ENCODE measurements at places on chromosomes 13 and 19.
A peak's percentile ranks its signal among the peaks of the same experiment; 100 is the strongest.

GRCh38 chr13:44470638-44471562, 97.3 kb downstream of the SERP2 start:
- DNase-seq: no peak

- DNase-seq: peak; percentile 5
Observed at GRCh38 chr13:32086366-32086765, 54.8 kb downstream of the FRY start.

- DNase-seq: no peak
Observed at GRCh38 chr13:23081901-23082300, 98.9 kb upstream of the SGCG start.

GRCh38 chr13:23794267-23795161, 94.7 kb downstream of the MIPEP start:
- peak; percentile 52 for DNase-seq

DNA sequence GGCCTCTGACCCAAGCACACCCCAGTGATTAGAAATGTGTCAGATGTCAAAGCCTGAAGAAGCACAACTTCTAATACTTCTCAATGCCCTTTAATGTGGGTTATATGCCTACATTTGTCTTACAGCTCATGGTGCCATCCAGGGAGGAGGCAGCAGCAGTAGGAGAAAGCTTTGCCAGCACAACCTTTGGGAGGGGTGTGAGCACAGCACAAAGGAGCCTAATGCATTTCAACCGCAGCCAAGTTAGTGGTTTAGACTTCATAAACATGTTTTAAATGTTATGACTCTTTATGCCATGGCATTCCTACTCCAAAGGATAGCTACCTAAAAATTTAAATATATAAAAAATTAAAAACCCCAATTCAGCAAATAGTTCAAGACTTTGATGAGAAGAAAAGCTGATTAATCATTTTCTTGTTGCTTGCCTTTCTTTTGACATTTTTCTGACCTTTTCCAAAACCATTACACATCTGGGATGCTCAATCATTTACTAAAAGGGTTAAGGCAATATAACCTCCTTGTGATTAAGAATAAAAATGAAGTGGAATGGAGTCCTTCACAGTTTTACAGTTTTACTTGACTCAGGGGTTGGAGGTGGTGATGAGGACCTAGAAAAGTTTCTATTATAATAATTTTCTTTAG, 142.7 kb downstream of the DLEU7 start:
- DNase-seq: no peak

GRCh38 chr13:89749888-89750287, 1597.6 kb upstream of the MIR17HG start:
- no peak for DNase-seq

DNA sequence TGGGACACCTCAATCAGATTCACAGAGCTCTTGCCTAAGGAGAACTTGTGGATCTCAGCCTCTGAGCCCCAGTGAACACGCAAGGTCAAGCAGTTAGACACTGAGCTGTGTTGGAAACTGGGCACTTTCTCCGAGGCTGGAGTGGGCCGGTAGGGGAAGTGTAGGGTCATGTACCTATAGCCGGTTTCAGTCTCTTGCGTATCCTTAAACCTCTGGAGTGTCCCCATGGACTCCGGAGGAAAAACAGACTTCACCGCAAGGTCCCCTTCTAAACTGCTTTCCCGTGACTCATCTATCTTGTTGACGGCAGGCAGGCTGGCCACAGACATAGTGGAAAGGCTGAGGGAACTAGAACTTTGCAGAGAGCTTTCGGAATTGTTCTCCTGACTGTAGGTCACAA, 11.3 kb downstream of the IQCN start:
- DNase-seq: no peak

- DNase-seq: no peak
Observed at GRCh38 chr13:43475140-43475539, 311.6 kb downstream of the ENOX1 start.

DNA sequence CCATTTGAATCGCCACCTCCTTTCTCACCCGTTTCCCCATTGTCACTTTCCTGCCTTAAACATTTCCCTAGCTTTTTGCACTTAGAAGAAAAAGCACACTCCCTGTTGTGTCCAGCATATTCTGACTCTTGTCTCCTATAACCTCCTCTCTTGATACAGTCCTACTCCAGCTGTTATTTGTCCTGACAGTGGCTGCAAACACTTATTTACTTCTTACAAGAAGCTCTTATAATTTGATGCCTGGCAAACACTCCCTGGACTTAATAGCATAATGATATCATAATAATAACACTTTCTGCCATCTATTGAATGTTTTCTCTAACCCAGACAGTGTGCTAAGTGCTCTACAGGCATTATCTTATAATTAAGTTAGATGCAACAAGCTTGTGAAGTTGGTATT, 76.6 kb downstream of the DGKH start:
- DNase-seq: no peak

GRCh38 chr19:42176990-42177685, 40.3 kb downstream of the DEDD2 start:
- peak; percentile 25 for DNase-seq

GRCh38 chr13:114059946-114060860, 72.2 kb downstream of the RASA3 start:
- no peak for DNase-seq

DNA sequence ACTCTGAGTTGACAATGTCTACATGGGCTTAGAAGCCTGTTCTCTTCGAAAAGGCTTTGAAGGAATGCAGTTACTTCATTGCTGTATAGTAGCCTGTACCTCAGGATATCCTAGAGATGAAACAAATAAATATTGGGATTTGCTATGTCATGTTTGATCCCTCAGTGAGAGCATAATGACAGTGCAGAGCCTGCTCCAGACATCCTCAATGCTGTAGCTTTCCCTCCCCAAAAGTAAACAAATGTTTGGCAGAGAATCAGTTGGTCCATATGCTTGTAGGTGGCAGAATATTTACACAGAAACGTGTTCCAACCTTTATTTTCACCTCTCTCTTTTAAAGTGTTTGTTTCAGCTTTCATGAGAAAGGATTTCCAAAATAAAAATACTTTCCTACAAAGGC, 515.3 kb upstream of the SGCG start:
- no peak for DNase-seq

- no peak for DNase-seq
Observed at GRCh38 chr13:46542833-46543232, 10.1 kb upstream of the LRCH1 start.

- DNase-seq: no peak
Observed at GRCh38 chr13:66159511-66159910, 1070.6 kb downstream of the PCDH9 start.

DNA sequence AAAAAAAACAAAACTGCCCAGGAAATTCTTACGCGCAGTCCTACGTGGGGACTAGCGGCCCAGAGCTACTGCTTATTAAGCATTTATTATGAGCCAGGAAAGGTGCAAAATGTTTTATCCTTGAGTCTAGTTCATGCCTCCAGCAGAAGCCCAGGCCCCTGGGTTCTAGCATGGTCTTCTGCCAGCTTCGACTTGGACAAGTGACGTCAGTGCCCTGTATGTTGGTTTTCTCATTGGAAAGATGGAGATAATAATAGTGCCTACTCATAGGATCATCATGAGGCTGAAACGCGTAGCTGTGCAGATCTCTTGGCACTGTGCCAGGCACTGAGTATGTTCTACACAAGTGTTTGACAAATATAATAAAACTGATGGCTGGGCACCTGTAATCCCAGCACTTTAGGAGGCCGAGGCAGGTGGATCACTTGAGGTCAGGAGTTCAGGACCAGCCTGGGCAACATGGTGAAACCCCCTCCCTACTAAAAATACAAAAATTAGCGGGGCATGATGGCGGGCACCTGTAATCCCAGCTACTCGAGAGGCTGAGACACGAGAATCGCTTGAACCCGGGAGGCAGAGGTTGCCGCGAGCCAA, 12.4 kb upstream of the SULT2B1 start:
- DNase-seq: no peak

- DNase-seq: no peak
Observed at GRCh38 chr19:33861950-33862349, 65.3 kb downstream of the KCTD15 start.

GRCh38 chr19:55319785-55320184, 5.4 kb downstream of the TMEM150B start:
- no peak for DNase-seq

DNA sequence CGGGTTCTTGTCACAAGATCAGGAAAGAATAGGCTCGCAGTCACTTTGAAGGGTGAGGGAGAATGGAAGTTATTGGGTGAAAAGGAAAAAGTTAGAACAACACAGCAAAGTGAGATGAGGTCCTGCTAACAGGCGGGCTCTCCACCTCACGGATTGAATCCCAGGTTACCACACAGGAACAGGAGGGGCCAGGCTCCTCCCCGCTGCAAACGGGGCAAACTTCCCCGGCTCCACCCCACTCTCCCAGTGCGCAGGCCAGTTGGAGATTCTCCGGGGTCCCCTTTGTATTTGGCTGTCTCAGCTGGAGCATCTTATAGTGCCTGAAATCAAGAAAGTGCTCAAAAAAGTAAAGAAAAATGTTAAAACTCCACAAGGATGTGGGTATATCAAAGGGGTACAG, 78.3 kb upstream of the IPO5 start:
- no peak for DNase-seq

DNA sequence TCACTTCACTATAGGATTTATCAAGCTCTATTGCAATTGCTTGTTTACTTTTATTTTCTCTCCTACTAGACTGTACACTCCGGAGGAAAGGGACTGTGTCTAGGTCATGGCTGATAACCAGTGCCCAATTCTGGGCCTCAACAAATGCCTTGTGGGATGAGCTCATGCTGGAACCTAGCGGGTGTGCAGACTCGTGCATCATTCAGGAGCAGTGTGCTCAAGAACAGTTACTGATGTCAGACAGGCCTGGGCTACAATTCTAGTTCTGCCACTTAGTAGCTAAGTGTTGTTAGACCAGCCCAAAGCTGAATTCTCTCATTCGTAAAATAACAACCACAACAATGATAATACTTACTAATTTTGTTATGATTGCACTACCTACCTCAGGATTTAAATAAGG, 95.4 kb downstream of the CYSLTR2 start:
- DNase-seq: no peak

DNA sequence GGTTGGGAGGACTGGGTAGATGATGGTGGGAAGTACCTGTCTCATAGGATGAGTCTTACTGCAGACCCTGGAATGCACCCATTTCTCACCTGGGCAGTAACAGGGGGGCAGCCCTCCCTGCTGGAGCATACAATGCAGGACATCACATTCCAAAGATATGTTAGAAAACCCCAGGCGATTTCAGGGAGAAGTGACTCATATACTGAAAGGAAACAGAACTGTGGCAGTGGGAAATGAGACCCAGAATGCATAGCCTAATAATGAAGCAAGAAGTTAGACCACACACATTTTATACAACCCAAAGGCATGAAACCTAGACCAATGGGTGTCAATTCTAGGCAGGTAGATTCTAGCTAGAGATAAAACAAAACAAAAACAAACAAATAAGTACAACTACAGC, 402.7 kb downstream of the IRS2 start:
- no peak for DNase-seq

- no peak for DNase-seq
Observed at GRCh38 chr13:80237646-80238045, 103.3 kb downstream of the SPRY2 start.
